CD14-positive monocyte (primary cell): ENCODE measurements at places on chromosomes 7 and 10.

DNA sequence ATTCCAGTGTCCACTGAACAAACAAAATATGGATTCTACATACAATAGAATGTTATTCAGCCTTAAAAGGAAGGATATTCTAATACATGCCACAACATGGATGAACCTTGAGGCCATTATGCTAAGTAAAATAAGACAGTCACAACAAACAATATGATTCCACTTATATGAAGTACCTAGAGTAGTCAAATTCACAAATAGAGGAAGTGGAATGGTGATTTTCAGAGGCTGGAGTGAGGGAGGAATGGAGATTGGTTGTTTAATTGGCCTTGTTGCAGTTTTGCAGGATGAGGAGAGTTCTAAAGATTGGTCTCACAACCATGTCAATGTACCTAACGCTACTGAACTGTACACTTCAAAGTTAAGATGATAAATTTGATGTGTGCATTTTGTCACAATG, 119.6 kb downstream of the CHN2 start:
- DNase-seq = no peak

DNA sequence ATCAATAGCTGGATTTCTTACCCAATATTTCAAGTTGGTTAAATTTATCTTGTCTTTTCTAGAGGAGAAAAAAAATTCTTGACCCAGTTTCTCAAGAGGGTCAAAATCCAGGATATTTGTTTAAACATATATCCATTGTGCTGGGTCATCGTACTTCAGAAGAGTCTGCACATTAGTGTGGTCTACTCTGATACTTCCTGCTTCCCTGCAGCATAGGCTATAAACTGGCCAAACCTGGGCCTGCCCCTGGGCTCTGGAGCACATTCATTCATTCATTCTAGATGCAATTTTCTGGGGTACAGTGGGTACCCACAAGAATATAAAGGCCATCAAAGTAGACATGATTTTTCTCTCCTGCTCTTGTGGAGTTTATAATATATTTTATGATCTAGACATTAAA, 142.1 kb upstream of the WNT16 start:
- DNase-seq = no peak

- no peak for DNase-seq
These were observed 15.3 kb downstream of the ECHDC3 start for GRCh38 chr10:11757454-11757820.

GRCh38 chr10:69797959-69798358, 3.7 kb upstream of the COL13A1 start:
- no peak for DNase-seq

GRCh38 chr7:135685306-135686084, 23.2 kb downstream of the STMP1 start:
- no peak for DNase-seq

DNA sequence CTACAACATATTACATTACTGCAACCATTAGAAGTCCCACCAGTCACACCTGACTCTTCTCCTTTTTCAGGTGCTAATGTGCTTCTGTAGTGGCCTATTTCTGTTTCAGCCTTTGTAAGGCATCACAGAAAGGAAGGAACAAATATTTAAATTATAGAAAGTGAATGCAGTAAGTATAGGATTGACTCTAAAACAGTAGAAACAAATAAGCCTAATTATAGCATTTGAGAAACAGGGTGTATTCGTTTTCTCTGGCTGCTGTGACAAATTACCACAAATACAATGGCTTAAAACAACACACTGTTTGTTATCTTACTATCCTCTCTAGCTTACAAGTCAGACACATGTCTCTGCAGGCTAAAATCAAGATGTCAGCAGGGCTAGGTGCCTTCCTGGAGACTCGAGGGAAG, 69.4 kb downstream of the CCSER2 start:
- no peak for DNase-seq

DNA sequence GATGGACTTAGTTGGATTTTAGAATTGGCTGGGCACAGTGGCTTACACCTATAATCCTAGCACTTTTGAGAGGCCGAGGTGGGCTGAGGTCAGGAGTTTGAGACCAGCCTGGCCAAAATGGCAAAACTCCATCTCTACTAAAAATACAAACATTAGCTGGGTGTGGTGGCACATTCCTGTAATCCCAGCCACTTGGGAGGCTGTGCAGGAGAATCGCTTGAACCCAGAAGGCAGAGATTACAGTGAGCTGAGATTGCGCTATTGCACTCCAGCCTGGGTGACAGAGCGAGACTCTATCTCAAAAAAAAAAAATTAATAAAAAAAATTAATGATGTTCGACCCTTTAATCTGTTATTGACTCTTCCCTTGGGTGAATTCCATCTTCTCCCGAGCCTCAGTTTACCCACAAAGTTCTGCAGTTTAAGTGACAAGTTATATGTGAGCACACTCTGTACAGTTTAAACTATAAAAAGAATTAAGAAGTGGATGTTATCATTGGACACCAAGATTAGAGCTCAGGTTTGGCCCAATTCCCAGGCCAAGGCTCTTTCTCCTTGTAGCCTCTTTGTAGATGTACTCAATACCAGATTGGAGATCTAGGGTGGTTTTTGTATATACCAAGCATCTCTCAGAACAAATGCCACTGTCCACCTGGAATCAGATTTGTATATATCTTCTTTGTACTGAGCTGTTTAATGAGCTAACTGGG, 15.0 kb downstream of the KAT6B start:
- no peak for DNase-seq

DNA sequence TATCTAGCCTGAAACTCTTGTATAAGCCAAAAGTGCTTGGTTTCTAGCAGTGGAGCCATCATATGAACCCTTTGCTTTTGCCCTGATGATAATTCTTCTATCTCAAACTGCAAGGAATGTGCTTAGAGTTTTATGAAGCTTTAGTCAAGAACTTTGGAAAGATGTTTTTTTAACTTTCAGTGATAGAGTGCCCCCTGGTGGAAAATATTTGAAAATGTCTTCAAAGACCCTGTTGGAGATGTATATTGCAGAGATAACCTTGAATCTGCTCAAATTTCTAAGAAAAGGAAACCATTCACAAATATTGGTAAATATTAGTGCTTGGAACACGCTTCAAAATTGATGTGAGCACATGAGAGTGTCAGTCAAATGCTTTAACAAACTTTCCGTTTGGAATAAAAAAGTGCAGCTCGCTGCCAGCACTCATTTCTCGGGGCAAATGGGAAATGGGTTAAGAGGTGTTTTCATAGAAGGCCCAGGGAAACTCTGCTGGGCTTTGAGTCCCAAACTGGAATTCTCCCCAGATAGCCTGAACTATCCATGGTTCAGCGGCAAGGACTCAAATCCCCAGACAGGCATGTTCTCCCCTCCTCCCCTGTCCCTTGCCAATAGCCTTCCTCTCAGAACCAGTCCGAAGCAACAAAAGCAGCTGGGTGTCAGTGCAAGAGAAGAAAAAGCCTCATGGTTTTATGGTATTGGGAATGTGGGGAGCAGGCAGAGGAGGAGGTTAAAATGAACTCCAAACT, 129.3 kb downstream of the MYOF start:
- DNase-seq = no peak

- no peak for DNase-seq
These were observed 25.9 kb downstream of the GRM8 start for GRCh38 chr7:127226685-127227374.

DNA sequence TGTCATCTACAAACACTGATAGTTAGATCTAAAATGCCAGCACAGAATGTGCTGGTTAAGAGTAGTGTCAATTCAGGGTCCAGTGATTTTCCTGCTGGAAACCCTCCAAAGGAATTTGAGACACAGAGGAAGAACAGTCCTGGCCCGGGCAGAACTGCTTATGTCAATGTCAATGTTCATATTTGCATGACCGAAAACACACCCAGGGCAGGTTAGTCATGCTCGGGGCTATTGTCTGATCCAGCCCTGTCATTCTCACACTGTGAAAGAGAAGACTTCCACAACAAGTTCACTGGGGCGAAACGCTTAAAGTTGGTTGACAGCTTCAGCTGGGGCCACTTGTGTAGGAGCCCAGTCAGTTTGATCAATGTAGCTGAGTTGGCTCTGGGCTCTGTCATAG, 139.3 kb downstream of the C1GALT1 start:
- no peak for DNase-seq

DNA sequence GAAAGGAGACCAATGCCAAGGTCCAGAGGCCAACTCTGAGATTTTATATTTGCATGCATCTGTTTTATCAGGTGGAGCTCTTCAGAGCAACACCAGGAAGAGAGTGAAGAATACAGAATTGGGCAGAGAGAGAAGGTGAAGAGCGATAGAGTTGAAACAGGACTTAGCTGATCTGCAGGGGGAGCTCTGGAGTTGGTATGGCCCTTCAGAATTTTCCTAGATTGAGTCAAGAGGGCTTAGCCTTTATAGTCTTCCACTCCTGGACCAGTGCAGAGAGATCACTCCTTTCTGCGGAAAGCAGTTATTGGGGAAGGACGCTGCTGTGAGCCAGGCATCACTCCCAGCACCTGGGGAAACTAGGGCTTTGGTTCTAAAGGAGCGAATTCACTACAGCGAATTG, 105.0 kb upstream of the DGKB start:
- no peak for DNase-seq

GRCh38 chr10:26544932-26545331, 106.8 kb downstream of the APBB1IP start:
- no peak for DNase-seq

DNA sequence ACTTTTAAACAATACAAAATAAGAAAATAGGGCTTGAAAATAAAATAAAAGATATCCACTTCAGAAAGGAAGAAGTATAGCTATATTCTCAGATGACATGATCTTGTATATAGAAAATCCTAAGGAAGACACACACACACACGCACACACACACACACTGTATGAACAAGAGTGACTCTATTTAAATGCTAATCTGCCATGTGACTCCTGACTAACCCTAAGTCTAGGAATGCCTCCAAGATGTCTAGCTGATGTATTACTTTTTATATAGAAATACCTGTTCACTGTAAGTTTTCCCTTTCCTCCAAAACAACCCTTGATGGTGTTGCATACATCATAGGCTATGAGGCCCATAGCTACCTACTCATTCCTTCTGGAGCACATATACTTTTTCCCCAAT, 173.1 kb upstream of the LRRTM3 start:
- no peak for DNase-seq

DNA sequence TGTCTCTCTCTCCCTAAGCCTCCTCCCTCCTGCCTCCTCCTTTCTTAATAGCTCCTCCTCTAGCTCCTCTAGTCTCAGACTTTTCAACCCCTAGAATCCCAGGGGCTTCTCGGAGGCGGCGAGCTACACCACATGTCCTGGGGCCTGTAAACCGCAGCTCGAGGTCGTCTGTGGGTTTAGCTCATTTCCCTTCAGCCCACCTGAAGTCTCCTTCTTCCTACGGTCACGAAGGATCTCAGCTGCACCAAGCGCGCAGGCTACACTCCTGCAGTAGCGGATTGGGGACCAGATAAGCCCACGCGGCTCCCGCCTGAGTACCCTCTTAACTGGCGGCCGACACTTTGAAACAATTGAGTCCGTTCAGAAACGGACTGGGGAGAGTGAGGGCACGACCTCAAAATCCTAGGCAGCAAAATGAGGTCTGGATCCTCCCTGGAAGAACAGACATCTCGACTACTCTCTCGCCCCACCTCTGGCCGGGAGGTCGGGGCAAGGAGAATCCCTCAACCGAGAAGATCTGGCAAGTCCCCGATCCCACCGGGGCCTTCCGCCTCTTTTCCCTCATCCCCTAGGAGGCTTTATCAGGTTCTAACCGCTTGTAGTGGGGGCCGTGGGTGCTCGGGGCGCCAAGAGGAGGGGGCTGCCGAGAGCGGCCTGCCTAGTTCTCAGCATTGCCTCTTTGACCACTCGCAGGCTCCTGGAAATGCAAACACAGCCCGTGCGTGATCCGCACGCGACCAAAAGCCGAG, 1.3 kb upstream of the SORCS3 start:
- no peak for DNase-seq

GRCh38 chr10:97267671-97268070, 24.8 kb downstream of the ARHGAP19 start:
- no peak for DNase-seq

DNA sequence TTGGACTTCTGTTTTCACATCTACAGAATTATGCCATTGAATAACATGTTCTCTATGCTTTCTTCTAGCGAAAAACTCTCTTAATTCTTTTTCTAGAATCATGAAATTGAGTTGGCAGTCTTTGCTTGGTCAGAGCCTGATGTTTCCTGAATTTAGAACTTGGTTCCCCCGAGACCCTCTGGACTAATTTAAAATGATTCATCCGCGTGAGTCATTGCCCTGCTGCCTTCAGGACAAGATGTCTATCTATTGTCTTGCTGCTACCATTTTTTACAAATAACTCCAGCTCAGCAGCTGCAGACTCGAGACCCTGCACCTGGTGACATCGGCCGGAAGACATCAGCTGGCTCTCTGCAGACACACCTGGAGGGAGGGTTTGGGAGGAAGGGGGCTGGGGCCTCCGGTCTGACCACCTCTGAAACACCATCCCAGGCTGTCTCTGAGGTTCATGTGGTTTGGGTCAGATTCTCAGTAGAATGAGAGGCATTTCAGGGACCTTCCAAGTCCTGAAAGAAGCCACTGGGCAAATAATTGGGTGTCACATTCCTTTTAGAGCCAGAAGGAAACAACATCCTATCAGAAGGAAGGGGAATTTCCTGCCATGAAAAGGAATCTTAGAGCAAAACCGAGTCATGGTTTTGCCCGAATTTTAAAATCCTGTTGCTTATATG, 20.9 kb upstream of the KLF6 start:
- peak; percentile 95 for DNase-seq

- no peak for DNase-seq
These were observed 24.0 kb downstream of the CDHR3 start for GRCh38 chr7:105987046-105987445.

- DNase-seq = no peak
These were observed 93.1 kb downstream of the BMPER start for GRCh38 chr7:33998476-33998875.

DNA sequence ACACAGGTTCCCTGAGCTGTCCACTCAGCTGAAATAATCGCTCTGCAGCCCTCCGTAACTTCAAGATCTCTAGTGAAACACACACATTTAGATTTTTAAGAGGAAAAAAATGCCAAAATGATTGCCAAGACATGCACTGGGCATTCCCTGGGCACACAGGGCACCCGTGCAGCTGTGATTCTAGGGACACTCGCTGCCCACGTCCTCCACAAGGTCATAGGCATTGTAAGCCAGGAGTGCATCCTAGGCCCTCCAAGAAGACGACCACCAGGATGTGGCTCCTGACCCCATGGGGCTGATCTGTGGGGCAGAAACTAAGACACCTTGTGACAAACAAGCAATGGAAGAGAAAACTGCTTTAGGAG, 563.3 kb downstream of the PTPRN2 start:
- no peak for DNase-seq
